ENCODE measurements at places on chromosomes 3 and 15.
A peak's percentile ranks its signal among the peaks of the same experiment; 100 is the strongest.

DNA sequence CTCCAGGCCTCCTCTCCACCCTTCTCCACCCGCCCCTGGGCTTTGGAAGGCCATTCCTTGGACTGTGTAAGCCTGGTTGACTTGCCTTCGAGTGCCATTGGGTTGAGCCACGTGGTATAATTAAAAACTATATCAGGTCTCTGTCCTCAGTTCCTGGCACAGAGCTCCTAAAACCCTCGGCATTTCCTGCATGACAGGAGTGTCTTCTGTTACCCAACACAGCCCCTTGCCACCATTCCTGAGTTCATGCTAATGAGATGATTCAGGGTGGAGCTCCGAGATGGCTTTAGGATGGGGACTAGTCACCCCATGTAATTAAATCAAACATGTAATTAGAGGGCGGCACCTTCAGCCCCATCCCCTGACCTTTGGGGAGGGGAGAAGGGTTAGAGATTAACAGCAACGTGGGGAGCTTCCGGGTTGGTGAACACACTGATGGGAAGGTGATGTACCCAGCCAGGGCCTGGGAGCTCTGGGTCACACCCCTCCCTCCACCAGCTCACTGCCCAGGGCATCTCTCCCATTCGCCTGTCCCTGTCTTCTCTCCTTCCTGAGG, 256.4 kb downstream of the FAM43A start:
- DNase-seq = no peak

DNA sequence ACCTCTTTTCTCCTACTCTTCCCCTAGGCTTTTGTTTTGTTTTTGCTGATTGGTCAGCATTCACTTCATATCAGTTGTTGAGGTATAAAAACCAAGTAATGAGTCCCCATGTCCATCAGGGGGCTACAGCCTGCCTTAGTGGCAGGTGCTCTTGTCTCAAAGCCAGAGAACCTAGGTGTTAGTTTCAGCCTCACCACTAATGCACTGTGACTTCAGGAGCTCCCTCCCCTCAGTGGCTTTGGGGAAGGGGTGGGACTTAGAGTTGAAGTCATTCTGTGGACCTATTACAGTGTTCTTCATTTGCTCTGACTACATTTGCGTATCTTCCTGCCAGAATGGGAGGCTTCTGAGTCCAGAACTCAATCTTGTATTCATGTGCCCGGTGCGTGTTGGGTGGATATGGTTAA, 41.6 kb downstream of the NR2C2 start:
- peak; percentile 84 for DNase-seq

DNA sequence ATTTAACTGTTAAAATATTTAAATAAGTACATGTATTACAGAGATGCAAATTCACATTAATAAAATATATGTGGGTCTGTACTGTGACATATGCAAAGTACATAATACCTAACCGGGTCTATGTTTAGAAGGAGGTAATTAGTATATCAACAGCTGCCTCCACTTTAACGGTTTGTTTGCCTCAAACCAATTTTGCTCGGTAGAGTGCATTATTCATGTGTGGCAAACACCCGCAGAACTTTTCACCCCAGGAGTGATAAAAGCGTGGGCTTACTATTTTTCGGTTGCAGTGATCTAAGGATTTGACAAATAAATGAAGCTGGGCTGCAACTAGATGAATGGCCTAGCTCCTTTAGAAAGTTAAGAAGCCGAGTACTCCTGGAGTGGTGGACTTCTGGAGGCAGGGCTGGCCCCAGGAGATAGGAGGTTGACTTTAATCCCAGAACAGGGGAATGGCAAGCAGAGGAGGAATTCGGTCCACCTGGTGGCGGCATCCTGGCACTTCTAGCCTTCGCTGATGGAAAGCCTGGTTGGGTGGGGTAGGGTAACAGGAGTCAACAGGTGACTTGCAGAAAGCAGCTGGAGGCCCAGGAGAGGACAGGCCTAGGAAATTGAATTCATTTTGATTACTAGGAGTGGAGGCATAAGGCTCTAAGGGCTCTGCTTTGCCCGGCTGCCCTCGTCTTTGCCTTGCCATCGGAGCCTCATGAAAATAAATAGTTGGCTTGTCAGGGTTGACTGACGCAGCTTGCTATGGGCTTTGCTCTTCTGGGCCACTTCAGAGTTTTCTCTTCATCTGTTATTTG, 2.4 kb downstream of the SLCO3A1 start:
- DNase-seq = no peak

DNA sequence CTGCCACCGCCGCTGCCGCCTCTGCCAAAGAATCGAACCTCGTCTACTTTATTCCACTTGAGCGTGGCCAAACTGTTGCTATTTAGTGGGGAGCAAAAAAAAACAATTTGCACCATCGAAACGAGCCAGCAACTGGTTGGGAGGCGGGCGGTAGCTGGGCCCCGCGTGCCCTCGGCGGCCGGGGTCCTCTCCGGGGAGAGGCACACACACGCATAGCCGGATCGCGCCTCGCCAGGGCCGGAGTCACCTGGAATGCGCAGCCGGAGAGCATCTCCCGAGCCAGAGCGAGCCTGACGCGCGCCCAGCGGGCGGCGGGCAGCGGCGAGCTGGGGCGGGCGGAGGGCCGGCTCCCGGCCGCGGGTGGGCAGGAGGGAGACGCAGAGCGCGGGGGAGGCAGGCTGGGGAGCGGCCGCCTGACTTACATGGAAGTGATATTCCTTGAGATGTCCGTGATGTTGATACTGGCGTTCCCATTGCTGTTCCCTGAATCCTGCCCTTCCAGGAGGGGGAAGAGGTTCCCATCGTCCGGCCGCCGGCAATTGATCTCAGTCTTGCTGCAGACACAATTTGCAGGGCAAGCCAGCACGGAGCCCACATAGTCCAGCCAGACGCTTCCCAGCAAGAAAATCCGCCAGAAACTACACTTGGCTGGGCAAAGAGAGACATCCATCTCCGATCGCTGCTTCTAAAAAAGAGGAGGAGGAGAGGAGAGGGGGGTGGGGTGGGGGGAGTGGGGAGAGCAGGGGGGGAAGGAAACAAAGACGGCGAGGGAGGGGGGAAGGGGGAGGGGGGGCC, 858 bp downstream of the NTRK3 start:
- DNase-seq = no peak

GRCh38 chr15:92621972-92622533, 33.5 kb downstream of the FAM174B start:
- DNase-seq = no peak
